ENCODE measurements at places on chromosomes 7 and 10. TPM values are rescaled to one million over a fixed set of nuclear protein-coding genes. Genes with fewer than 3 reads are reported as not detected.

The ZNF485 gene
- 5.9 TPM for total RNA-seq

The OR13A1 gene
- 0.45 TPM for total RNA-seq

The NRAP gene
- 0.09 TPM for total RNA-seq

The C7orf33 gene
- total RNA-seq = 0.64 TPM

The CDH23 gene
- 4.5 TPM for total RNA-seq

Data from cerebellum (tissue), 4 donors.